Pulmonary artery endothelial cell (primary cell): ENCODE measurements at places on chromosomes 3 and 15.
A peak's percentile ranks its signal among the peaks of the same experiment; 100 is the strongest.

GRCh38 chr3:11954312-11954934 lies 49.8 kb upstream of the SYN2 start:
- DNase-seq = no peak

- no peak for DNase-seq
These were observed 21.4 kb downstream of the ACKR2 start for GRCh38 chr3:42830437-42831320.

DNA sequence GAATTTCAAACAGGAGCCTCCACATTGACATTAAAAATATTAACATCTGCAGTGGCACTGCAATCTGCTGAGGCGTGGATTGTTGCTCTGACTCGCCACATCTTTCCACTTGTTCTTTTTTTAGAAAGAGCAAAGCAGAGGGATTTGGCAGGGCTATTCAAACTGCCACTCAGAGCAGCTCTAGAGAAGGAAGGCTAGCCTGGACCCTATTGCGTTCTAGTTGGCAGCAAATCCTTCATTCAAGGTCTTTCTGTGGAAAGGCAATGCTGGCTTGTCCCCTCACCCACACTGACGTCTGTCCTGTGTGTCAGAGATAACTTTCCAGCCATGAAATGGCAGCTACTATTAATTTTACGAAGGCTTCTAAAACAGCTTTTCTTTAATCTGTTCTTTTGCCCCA lies 483.2 kb upstream of the SGO1 start:
- DNase-seq = no peak

DNA sequence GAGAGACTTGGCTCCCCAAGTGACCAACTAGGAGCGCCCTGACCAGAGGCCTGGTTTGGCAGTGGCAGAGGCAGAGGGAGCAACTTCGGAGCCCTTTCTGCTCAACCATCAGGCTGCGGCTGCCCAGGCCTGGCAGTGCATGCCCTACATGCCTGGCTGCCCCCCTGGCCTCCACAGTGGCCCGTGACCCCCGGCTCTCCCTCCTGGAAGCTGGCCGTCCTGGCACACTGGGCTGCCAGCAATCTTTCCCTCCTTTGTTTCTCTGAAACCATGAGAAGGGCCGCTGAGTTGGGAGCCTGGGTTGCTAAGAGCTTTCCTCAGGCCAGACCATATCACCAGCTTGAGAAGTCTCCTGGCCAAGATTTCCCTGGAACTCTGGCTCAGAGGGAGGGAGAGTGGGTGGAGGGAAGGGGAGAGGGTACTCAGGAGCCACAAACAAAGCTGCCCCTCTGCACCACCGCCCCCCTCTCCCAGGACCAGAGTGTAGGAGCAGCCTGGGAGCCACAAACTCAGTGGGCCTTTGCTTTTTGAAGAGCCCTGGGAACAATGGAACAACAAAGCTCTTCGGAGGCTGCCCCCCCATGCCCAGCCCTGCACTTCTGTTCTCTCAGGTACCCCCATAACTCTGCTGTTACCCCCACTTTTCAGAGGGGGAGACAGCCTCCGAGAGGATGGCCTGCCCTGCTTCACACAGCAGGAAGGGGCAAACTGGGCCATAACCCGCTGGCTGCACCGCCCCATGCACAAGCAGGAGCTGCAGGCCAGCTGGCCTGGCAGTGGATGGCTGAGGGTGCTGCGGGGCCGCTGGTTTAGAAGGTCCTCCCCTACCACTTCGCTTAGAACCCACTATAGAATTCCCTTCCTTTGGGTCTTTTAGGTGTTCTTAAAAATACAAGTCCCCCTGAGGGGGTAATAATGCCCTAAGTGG lies 11.3 kb downstream of the CORO2B start:
- DNase-seq = no peak

- no peak for DNase-seq
These were observed 70.2 kb upstream of the HRH1 start for GRCh38 chr3:11084098-11084497.

- no peak for DNase-seq
These were observed 215.1 kb upstream of the UBE2E1 start for GRCh38 chr3:23590424-23591273.

- no peak for DNase-seq
These were observed 136.2 kb downstream of the EPHB1 start for GRCh38 chr3:134931045-134931785.

- no peak for DNase-seq
These were observed 38.7 kb downstream of the ROBO1 start for GRCh38 chr3:79729096-79729495.

DNA sequence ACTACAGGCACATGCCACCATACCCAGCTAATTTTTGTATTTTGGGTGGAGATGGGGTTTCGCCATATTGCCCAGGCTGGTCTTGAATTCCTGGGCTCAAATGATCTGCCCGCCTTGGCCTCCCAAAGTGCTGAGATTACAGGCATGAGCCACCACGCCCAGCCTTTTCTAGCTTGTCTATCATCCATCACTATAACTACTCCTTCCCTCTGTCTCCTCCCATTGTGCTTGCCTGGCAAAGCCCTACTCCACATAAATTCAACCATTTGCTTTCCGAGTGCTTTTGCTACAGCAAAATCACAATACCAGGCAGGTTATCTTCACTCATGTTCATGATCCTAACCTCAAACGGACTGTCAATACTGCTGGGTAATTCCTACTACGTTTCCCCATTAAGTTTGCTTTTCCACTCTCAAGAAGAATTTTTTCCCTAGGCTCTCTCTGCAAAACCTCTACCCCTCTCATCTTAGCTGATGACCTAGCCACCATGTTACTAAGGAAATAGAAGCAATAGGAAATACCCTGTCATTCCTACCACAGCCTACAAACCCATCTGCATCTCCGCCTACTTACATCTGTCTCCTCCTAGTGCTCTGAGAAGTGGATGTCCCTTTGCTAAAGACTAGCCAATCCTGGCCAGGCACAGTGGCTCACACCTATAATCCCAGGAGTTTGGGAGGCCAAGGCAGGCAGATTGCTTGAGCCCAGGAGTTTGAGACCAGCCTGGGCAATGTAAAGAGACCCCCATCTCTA lies 64.5 kb downstream of the RBPMS2 start:
- DNase-seq = no peak

DNA sequence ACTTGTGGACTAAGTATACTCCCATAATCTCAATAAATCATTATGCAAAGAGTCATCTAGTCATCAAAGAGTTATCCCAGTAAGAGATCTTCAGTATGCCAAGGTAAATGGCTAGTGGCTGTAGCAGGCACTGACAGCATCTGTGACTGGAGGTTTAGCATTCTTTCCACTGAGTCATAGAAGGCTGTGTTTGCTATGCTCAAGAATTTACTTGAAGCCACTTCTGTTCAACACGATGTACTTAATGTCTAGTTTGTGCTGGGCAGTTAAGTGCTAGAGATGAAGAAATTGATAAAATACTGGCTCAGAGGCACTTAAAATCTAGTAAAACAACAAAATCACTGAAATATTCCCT lies 13.0 kb downstream of the ZBED2 start:
- no peak for DNase-seq

GRCh38 chr15:100651253-100651652 lies 48.9 kb downstream of the ASB7 start:
- DNase-seq = no peak

- no peak for DNase-seq
These were observed 275.1 kb downstream of the PDZRN3 start for GRCh38 chr3:73349657-73350056.

DNA sequence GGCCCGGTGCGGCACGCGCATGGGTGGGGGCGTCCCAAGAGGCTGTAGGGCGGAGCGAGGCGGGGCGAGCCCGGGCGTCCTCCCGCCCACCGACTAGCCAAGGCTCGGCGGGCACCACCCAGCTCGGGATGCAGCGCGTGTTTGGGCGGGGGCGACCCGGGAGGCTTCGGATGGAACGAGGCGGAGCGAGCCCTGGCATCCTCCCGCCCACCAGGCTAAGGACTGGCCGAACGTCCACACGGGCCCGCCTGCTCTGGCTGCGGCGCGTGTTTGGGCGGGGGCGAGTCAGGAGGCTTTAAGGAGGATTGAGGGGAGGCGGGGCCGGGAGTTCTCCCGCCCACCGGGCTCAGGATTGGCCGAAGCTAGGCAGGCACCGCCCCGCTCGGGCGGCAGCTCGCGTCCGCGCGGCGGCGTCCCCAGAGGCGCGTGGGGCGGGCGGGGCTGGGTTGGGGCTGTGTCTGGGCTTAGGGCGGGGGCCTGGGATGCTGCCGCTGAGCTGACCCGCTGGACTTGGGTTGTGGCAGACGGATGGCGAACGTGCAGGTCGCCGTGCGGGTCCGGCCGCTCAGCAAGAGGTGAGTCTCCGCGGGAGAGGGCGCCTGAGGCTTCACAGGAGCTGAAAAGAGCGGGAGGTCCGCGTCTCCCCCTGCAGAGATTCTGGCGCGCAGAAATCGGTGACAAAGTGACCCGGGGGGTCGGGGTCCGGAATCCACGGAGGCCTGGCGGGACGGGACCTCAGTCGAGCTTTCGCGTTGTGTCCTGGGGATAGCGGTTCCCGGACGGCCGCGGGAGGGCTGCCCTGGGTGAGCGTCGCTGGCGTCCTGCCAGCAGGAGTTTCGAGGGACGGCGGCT lies at the start of gene STARD9:
TSS of gene STARD9 (plus strand) at position 419 of the 852 bp plus-strand sequence. CDS start at position 529, 110 bp downstream.
- DNase-seq = peak; percentile 95

- no peak for DNase-seq
These were observed 13.0 kb upstream of the TMEM115 start for GRCh38 chr3:50372349-50372748.

DNA sequence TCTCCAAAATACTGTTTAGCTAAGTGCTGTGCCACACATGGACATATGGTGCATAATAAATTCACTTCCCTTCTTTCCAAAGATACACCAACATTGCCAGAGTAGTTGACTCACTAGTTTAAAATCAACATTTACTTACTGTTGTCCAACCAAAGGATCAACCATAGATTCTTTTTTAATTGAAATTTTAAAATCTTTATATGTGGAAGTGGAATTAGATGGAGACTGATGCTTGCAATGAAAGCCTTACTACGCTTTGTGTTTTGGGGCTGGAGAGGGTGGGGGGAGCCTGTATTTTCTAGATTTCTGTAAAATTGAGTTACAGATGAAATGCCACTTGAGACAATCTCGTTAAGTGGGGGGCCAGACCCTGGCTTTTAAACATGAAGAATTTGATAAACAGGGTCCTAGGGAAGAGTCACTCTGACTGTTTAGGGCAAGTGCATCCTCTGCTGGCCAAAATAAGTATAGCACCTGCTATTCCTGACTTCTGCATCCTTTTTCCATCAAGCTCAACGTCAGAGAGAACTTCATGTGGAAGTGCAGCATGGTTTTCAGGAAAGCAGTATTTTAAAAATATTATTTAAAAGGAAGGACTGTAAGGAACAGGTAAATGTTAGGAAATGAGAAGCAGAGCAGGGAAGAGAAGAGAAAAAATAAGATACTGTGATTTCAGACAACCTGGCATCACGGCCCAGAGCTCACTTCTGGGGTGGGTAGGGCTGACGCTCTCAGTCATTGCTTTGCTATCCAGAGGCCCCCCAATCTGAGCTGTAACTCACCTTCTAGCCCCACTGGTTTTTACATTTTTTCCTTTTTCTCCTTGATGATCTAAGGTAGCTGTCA lies 76.7 kb downstream of the BOC start:
- DNase-seq = peak; percentile 17

DNA sequence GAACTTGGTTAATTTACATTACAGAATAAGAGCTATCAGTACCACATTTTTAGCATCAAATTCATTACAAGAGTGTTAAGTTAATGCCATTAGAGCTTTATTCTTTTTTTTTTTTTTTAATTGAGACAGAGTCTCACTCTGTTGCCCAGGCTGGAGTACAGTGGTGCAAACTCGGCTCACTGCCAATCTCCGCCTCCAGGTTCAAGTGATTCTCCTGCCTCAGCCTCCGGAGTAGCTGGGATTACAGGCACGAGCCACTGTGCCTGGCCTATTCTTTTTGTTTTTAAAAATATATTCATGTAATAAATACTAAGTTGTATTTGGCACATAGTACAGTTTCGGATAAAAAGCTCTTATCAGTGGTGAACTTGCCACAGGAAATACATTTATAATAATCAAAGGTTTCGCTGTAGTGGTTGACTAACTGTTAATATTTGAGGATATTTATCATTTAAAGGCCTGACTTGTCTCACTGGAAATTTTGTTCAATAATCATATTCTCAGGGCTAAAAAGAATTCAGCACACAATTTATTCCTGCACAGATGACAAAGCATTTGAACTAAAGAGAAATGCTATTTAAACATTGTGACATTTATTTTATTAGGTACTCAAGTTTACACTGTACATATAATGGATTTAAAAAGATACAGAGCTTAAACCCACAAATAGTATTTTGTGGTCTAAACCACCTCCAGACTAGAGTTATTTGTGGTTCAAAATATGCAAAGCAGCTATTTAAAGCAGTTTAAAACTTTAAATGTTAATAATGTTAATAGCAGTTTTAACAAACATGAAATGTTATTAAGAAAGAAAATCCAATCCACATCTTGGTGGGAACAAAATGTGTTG lies 6.1 kb upstream of the LEKR1 start:
- DNase-seq = no peak

DNA sequence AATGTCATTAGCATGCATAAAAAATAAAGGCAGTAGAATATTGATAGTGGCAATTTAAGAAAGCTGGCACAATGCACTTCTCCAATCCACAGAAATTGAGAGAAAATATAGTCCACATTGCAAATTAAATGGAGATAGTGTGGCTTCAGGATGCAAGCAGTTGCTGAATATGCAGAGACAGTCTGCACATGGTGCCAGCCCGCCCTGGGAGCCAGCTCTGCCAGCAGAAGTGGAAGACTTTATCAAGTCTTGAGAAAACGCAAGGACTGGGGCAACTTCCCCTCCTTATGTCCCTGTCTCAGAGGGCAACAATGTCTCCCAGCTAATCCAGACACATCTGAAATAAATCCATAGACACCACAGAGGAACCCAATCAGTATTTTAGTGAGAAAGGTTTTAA lies 57.2 kb downstream of the MB21D2 start:
- DNase-seq = no peak

- DNase-seq = peak; percentile 5
These were observed 61.6 kb downstream of the TPRG1 start for GRCh38 chr3:189233225-189233858.

DNA sequence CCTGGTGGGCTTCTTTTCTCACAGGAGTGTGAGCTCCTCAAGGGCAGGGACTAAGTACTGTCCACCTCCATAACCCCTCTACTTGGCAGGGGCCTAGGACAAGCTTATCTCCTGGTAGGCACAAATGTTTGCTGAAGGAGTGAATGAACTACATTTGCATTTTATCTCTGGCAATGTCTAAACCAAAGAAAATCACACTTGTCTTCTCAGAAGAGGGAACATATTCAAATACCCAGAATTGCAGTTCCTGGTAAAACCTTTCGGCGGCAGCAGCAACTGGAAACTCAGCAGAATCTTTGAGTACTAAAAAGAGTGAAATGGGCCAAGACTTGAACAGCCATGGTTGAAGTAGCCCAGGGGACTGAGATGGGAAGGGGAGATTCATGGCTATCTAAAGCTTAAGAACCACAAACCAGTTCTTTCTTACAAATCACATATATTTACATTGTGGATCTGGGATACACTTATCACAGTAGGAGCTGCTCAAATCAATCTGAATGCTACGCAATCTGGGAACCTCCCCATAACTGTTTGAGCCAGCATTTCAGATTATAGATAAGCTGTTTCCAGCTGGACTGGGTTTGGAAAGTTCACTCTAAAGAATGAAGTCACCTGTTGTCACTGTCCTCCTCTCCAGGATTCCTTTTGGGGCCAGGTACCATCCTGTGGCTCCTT lies 18.7 kb upstream of the PTPN9 start:
- no peak for DNase-seq

- no peak for DNase-seq
These were observed 8.9 kb downstream of the VWA5B2 start for GRCh38 chr3:184238246-184238818.

- DNase-seq = no peak
These were observed 42.2 kb downstream of the DMXL2 start for GRCh38 chr15:51580385-51580784.

- DNase-seq = no peak
These were observed 123.3 kb upstream of the RASGRP1 start for GRCh38 chr15:38687775-38688495.
